ENCODE measurements at places on chromosomes 12 and 14.

- peaks cover 11% of the 10 kb centered on the region for H3K27me3 ChIP-seq
- no peaks in the 10 kb centered on the region for H3K4me1 ChIP-seq
- no peak for DNase-seq
- H3K36me3 ChIP-seq = no peaks in the 10 kb centered on the region
- no peak overlapping the region for H3K27ac ChIP-seq
These were observed 14.2 kb upstream of the PAX9 start for GRCh38 chr14:36647417-36647823.

DNA sequence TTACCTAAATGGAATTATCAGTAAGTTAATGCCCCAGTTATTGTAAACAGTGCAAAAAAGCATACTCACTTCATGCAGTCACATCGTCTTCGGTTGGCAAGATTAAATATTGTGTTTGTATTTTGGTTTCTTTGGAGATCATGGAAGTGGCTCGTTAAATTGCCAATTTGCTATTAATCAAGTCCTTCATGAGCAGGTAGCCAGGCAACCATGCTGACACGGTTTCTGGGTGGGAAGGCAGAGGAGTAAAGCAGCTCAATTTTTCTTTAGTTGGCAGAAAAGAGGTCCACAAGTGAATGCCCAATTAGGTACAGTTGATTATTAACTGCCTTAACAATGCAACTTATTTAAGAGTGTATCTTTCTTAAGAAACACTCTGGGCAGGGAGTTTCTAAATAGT is 43.9 kb downstream of the PPP4R3A start:
- no peak overlapping the region for H3K4me3 ChIP-seq
- H3K27ac ChIP-seq = peak overlapping the region; percentile 70
- H3K4me1 ChIP-seq = no peaks in the 10 kb centered on the region
- no peaks in the 10 kb centered on the region for H3K27me3 ChIP-seq
- no peak for DNase-seq

DNA sequence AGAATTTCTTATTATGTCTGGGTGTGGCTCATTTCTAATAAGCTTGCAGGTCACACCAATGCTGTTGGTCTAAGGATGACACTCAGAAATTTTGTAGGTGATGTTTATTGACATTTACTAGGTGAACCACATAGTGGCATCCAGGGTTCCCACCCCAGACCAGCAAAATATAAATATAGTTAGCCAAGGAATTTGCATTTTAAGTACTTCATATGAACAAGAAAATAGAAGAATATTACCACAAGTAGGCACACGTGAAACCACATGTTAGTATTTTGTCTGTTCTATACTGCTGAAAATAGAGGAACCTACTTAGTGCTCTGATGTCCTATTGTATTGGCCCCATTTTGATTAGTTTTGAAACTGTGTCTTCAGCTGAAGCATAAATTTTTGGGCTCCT is 71.1 kb downstream of the USP15 start:
- H3K4me1 ChIP-seq = peaks cover 7% of the 10 kb centered on the region
- no peak for DNase-seq
- peaks cover 22% of the 10 kb centered on the region for H3K36me3 ChIP-seq
- no peaks in the 10 kb centered on the region for H3K27me3 ChIP-seq
- H3K4me3 ChIP-seq = no peak overlapping the region

GRCh38 chr12:42468341-42468821 is 121.2 kb downstream of the PRICKLE1 start:
- H3K27me3 ChIP-seq = no peaks in the 10 kb centered on the region
- peaks cover 36% of the 10 kb centered on the region for H3K4me1 ChIP-seq
- peaks cover 30% of the 10 kb centered on the region for H3K36me3 ChIP-seq

DNA sequence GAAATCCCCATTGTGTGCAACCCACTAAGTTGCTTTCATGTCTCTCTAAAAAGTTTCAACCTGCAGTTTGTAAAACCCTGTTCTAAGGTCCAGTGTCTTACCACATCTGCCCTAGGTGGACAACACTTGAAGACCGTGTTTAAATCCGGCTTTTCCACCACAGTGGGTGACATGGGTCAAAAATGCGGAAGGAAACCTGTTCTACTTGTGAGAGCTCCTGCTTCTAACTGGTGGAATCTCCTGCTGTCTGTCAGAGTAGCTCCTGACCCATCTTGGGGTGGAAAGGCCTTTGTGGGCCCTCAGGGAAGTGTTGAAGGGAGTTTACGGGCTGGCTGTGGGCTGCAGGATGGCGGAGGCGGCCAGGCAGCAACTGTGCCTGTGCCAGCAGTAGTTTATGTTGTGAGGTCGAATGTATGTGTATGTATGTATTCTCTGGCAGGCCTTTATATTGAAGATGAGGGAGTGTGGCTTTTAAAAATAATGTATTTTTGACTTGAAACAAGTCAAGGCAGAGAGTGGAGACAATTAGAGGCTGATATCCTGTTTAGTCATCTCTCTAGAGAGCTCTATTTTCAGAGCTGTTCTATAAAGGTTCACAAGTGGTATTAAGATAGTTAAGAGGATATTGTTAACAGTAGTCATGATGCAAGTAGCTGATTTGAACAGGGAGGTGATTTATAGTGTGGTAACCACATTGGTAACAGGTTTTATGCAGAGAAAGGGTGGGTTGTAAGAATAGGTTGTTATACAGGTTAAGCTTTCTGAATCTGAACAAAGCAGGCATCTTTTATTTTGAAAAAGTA is 67.0 kb downstream of the PRKCH start:
- no peaks in the 10 kb centered on the region for H3K36me3 ChIP-seq
- no peak overlapping the region for H3K27ac ChIP-seq
- DNase-seq = no peak
- H3K4me1 ChIP-seq = peaks cover 8% of the 10 kb centered on the region
- no peak overlapping the region for H3K4me3 ChIP-seq

DNA sequence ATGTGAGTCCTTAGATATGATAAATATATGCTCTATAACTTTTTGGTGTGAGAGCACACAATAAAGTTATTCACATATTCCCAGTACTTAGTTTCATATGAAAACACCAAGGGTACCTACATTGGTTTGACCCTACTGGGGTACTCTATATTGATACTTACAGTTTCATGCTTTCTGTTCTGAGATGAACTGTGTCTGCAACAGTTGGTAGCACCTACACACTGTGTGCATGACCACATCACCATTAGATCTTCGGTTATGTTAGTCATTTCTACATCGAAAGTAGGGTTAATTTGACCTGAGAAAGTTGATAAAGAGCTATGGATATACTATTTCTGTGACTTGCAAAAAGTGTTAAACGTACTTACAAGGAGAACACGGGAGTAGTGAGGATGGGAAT is 337.2 kb downstream of the NPAS3 start:
- DNase-seq = no peak
- H3K27me3 ChIP-seq = no peaks in the 10 kb centered on the region
- H3K4me1 ChIP-seq = no peaks in the 10 kb centered on the region
- H3K36me3 ChIP-seq = no peaks in the 10 kb centered on the region

DNA sequence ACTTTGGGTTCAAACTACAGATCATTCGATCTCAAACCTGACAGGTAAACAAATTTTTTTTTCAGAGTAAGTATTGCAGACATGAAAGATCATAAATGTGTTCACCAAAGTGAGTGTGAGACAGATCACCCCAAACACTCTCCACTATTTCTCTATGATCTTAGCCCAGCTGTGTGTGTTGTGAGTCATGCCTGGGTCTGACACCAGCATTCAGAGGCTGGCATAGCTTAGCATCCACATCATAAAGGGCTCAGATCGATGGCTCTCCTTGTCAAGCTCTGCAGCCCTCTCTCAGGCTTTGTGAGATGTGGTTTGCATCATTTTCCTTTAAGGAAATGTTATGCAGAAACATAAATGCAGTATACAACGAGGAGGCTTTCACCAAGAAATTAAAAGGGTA is 164.9 kb downstream of the ETV6 start:
- H3K4me1 ChIP-seq = peaks cover 34% of the 10 kb centered on the region
- no peaks in the 10 kb centered on the region for H3K27me3 ChIP-seq
- H3K4me3 ChIP-seq = no peak overlapping the region
- peak overlapping the region; percentile 67 for H3K27ac ChIP-seq

GRCh38 chr12:119661882-119662281 is 6.1 kb upstream of the PRKAB1 start:
- no peaks in the 10 kb centered on the region for H3K36me3 ChIP-seq
- no peak overlapping the region for H3K4me3 ChIP-seq
- H3K4me1 ChIP-seq = peaks cover 13% of the 10 kb centered on the region
- no peak overlapping the region for H3K27ac ChIP-seq
- DNase-seq = no peak

DNA sequence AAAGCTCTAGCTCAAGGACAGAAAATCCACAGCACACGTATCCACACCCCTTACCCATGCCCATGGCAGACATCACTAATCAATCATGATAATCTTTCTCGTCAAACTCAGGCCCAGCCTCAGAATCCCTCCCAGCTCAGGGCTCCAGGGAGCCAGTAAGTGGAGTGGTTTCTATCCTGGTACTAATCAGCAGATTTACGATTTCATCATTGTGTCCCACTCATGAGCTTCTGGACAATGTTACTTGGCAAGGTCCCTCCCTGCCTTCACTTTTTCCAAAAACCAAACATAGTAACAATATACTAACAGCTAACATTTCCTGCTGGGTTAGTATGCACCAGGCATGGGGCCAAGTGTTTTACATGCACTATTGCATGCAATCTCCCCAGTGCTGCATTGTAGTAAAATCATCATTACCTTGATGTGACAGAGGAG is 45.8 kb upstream of the NCOR2 start:
- H3K4me3 ChIP-seq = no peak overlapping the region
- no peak overlapping the region for H3K27ac ChIP-seq
- peaks cover 23% of the 10 kb centered on the region for H3K4me1 ChIP-seq
- DNase-seq = no peak

- H3K27me3 ChIP-seq = no peaks in the 10 kb centered on the region
- no peak for DNase-seq
- no peak overlapping the region for H3K4me3 ChIP-seq
- no peaks in the 10 kb centered on the region for H3K36me3 ChIP-seq
These were observed 66.9 kb downstream of the ANKS1B start for GRCh38 chr12:99917711-99918402.

DNA sequence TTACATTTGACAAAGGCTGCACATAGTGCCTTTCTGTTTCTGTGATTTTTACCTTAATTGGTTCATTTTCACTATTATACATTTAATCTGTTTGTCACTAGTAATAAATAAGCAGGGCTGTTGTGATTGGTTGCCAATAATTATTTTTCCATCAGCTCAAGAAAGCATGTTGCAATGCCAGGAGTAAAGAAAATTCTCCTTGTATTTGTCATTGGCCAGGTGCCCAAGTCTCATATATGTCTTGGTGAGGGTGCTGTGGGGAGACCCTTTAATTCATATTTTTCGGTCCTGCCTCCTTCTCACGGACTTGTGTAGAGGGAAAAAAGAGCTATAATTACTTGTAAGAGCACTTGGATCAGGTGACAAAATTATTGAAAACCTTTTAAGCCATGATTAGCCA is 108.0 kb downstream of the KITLG start:
- no peaks in the 10 kb centered on the region for H3K4me1 ChIP-seq
- DNase-seq = no peak
- no peak overlapping the region for H3K4me3 ChIP-seq
- H3K27ac ChIP-seq = no peak overlapping the region

GRCh38 chr14:55370883-55371455 is 40.7 kb downstream of the ATG14 start:
- peak overlapping the region; percentile 24 for H3K27ac ChIP-seq
- H3K36me3 ChIP-seq = peaks cover 32% of the 10 kb centered on the region
- H3K4me3 ChIP-seq = no peak overlapping the region
- H3K27me3 ChIP-seq = no peaks in the 10 kb centered on the region

DNA sequence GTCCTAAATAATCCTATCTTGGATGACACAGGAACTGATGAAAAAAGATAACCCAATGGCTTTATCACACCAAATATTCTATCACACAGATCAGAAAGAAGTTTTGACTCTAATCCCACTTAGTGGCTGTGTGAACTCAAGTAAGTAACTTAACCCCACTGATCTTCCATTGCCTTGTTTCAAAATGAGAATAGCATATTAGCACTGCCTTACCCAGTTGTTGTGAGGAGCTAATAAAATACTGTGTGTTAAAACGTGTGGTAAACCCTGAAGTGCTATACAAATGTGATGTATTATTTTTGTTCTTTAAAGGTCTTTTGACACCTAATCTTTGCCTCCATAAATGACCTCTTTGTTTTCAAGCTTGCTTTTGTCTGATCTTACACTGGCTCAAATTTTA is 60.9 kb upstream of the ARID2 start:
- H3K27ac ChIP-seq = peak overlapping the region; percentile 82
- H3K4me3 ChIP-seq = peak overlapping the region; percentile 69
- peaks cover 2% of the 10 kb centered on the region for H3K36me3 ChIP-seq
- no peak for DNase-seq

DNA sequence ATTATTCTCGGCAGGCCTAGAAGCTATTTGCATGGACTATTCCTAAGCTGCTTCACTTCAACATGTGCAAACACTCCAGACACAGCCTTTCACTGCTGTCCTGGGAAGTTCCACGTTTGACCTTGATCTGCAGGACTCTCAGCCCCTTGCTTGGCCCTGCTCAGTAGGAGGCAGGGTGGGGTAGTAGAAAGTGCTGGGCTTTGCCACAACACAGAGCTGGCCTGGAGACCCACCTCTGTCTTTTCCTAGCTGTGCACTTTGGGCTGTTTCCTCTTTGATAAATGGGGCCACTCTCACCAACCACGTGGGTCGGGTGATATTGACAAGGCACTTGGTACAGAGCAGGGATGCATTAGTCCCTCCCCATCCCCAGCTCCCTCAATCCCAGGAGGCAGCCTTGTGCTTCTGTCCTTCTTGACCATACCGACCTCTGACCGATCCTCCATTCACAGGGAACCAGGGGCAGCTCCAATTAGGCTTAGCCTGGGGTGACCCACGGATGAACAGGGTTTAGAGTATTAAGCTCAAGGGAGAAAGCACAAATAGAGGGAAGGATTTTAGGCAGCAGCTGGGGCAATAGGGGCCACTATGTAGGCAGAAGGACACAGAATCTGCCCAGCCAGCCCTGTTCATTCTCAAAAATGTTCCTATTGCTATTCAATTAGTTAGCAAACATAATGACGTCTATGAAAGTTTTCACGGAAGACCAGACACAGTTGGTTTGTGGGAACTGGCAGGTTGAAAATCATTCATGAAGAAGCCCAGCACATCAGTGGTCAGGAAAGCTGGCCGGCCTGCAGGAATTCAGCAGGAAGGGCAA is 63.3 kb downstream of the SYNE3 start:
- peaks cover 23% of the 10 kb centered on the region for H3K36me3 ChIP-seq
- DNase-seq = no peak
- no peaks in the 10 kb centered on the region for H3K27me3 ChIP-seq

GRCh38 chr12:50948798-50949197 is 3.5 kb upstream of the HIGD1C start:
- H3K36me3 ChIP-seq = no peaks in the 10 kb centered on the region
- H3K4me3 ChIP-seq = no peak overlapping the region

Data from memory B cell (primary cell).